Activated CD8-positive, alpha-beta T cell treated with anti-CD3 and anti-CD28 coated beads, Interleukin-2, amount 10 ng/mL, durations not matched to agents 7 days and 5 days (primary cell): ENCODE measurements at places on chromosomes 11 and 22. TPM values are rescaled to one million over a fixed set of nuclear protein-coding genes. Genes with fewer than 3 reads are reported as not detected.

Gene SCN3B
- not detected for total RNA-seq

GRCh38 chr11:126627421-126627820 is 271.9 kb downstream of the ST3GAL4 start:
- no peaks in the 10 kb centered on the region for H3K4me1 ChIP-seq
- peaks cover 3% of the 10 kb centered on the region for H3K27me3 ChIP-seq
- no peaks in the 10 kb centered on the region for H3K36me3 ChIP-seq
- DNase-seq, result no peak
- no peak overlapping the region for H3K27ac ChIP-seq

Gene MSANTD2
- 9.1 TPM for total RNA-seq

DNA sequence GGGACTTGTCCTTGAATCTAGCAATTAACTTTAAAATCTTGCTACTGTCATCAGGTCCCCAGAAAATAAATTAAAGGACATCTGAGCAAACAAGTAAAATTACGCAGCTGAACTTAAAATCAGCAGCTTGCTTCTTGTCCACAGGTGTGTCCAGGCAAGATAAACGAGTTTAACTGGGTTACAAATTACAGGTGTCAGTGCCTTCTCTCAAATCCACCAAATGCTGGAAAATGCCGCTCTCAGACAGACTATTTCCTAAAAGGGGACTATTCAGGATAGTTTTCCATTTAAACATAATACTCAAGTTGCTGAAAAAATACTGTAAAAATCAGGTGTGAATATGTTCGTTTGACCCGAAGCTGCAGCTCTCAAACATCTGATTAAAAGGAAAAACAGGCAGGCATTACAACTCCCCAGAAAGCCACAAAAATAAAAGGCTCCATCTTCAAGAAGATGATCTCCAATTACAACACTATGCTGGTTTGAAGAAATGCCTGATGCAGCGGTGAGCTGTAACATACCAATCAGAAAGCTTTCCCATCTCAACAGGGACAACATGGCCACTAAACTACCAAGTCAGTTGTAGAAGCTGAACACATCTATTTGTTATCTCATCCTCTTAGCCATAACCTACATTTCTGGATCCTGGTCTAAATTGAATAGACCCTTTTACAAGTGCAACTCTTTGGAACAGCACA is 82.1 kb downstream of the CADM1 start:
- H3K4me3 ChIP-seq, result no peak overlapping the region
- H3K27ac ChIP-seq, result no peak overlapping the region
- no peaks in the 10 kb centered on the region for H3K27me3 ChIP-seq
- no peaks in the 10 kb centered on the region for H3K4me1 ChIP-seq
- H3K36me3 ChIP-seq, result no peaks in the 10 kb centered on the region

GRCh38 chr11:35355102-35355749 is 64.1 kb downstream of the SLC1A2 start:
- H3K27ac ChIP-seq, result no peak overlapping the region
- no peaks in the 10 kb centered on the region for H3K36me3 ChIP-seq
- no peak overlapping the region for H3K4me3 ChIP-seq
- H3K27me3 ChIP-seq, result peaks cover 5% of the 10 kb centered on the region

Gene CST6
- not detected for total RNA-seq

Gene UBQLN3
- not detected for total RNA-seq

- H3K27ac ChIP-seq, result no peak overlapping the region
- DNase-seq, result no peak
Measured at GRCh38 chr11:28649922-28650321, 541.7 kb downstream of the METTL15 start.

Gene TREH
- not detected for total RNA-seq
